ENCODE measurements at places on chromosomes 6 and 20. TPM values are rescaled to one million over a fixed set of nuclear protein-coding genes. Genes with fewer than 3 reads are reported as not detected.
A peak's percentile ranks its signal among the peaks of the same experiment; 100 is the strongest.

DNA sequence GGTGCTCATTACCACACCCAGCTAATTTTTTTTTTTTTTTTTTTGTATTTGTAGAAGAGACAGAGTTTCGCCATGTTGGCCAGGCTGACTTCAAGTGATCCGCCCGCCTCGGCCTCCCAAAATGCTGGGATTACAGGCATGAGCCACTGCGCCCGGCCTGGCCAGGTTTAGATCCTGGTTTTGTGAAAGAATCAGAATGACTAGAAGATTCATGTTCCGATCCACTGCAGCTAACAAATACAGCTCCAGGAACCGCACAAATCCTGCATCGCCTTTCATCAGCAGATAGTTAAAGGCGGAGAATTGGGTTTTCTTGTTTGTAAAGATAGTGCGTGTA lies 151.2 kb upstream of the AKAP12 start:
- H3K36me3 ChIP-seq = peaks cover 32% of the 10 kb centered on the region
- peak; percentile 19 for DNase-seq
- no peak overlapping the region for H3K4me3 ChIP-seq
- no peaks in the 10 kb centered on the region for H3K27me3 ChIP-seq

DNA sequence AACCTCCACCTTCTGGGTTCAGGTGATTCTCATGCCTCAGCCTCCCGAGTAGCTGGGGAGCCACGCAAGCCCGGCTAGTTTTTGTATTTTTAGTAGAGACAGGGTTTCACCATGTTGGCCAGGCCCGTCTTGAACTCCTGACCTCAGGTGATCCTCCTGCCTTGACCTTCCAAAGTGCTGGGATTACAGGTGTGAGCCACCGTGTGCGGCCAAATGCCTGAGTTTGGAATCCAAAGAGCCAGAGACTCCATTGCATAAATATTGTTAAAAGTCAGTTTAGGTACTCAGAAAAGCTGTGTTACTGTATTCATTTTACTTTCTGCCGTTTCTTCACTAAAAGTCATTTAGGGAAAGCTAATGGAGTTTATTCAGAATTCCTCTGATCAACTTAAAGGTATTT lies 137.3 kb downstream of the SULF2 start:
- H3K27me3 ChIP-seq = no peaks in the 10 kb centered on the region
- peaks cover 74% of the 10 kb centered on the region for H3K36me3 ChIP-seq
- no peak for DNase-seq
- H3K4me1 ChIP-seq = no peaks in the 10 kb centered on the region

ATG5 gene
- 31.4 TPM for total RNA-seq

- no peak for DNase-seq
- H3K27ac ChIP-seq = no peak overlapping the region
- no peak overlapping the region for H3K4me3 ChIP-seq
- no peaks in the 10 kb centered on the region for H3K36me3 ChIP-seq
- no peaks in the 10 kb centered on the region for H3K27me3 ChIP-seq
These were observed 72.3 kb downstream of the SNX5 start for GRCh38 chr20:17896193-17896723.

SLC22A7 gene
- total RNA-seq = not detected

GRCh38 chr6:164227952-164228522 lies 813.5 kb downstream of the QKI start:
- peak; percentile 59 for DNase-seq
- H3K36me3 ChIP-seq = no peaks in the 10 kb centered on the region
- H3K4me1 ChIP-seq = no peaks in the 10 kb centered on the region
- no peak overlapping the region for H3K4me3 ChIP-seq
- no peaks in the 10 kb centered on the region for H3K27me3 ChIP-seq

PNISR gene
- 150 TPM for total RNA-seq

GRCh38 chr6:63307581-63308246 lies 12.1 kb downstream of the LGSN start:
- H3K27me3 ChIP-seq = no peaks in the 10 kb centered on the region
- no peak overlapping the region for H3K4me3 ChIP-seq
- no peaks in the 10 kb centered on the region for H3K36me3 ChIP-seq
- no peak overlapping the region for H3K27ac ChIP-seq

DNA sequence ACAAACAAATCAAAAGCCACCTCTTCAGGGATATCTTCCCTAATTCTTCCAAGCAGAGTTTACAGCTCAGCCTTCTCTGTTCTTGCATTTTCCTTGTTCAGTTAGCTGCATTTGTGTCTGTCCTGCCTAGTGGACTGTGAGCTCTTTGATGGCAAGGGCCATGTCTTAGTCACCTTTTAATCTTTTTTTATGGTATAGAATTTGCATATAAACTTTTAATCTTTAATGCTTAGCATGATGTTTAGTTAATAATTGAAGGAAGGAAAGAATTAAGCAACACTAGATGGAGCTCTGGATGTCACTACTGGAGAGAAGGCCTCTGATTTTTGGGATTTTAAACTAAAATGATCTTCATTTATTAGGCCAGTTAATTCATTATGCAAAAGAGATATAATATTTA lies 12.1 kb downstream of the PPP2R5D start:
- no peaks in the 10 kb centered on the region for H3K27me3 ChIP-seq
- H3K4me1 ChIP-seq = no peaks in the 10 kb centered on the region
- H3K36me3 ChIP-seq = peaks cover 9% of the 10 kb centered on the region

FBXL4 gene
- total RNA-seq = 12.2 TPM

DNA sequence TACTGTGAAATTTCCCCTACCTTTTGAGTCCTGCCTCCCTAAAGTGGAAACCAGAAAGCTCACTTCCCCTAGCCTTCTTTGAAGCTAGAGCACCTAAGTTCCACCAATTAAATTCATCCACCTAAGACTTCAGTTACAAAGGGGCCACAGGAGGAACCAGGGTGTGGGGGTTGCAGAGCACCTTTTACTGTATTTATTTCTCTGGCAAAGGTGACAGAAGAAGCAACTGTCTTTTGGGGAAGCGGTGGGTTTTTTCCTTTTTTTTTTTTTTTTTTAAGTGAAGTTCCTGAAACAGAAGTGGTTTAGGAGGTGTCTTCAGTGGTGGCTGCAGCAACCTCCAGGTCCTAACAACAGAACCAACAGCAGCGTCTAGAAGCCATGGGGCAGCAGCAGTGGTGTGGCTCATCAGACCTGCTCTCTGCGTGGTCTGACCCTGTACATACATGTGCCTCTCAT lies 13.1 kb downstream of the PSMB9 start:
- peaks cover 49% of the 10 kb centered on the region for H3K27me3 ChIP-seq
- H3K4me1 ChIP-seq = no peaks in the 10 kb centered on the region
- H3K4me3 ChIP-seq = no peak overlapping the region
- no peaks in the 10 kb centered on the region for H3K36me3 ChIP-seq
- no peak overlapping the region for H3K27ac ChIP-seq
- no peak for DNase-seq

Data from endodermal cell (in vitro differentiated cells).